ENCODE measurements at places on chromosomes 6 and 20.

- no peak for DNase-seq
Observed at GRCh38 chr20:59469267-59470252, 134.8 kb upstream of the PHACTR3 start.

GRCh38 chr6:159043251-159043650, 1.5 kb downstream of the TAGAP start:
- no peak for DNase-seq

DNA sequence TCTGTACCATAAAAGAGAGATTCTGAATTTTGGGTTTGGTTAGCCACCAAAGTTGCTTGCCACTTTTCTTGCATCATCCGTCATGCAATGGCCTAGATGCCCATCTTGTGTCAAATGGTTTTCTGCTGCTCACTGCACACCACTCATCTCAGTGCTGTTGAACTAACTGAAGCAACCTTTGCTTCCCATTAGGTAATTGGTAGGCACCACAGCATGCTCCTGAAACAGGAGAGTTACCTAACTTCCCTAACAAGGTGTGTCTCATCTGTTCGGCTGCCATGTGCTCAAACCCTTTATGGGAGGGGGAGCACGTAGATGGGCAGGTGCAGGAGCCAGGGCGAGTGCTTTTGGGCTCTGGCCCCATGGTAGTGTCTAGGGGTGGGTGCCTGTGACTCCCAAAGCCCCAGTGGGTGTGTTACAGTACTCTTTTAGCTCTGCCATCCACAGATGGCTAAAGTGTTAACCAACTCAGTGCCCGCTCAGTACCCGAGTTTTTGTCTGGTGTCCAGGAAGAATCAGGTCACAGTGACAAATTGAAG, 147.4 kb upstream of the SPACA1 start:
- DNase-seq, result no peak

DNA sequence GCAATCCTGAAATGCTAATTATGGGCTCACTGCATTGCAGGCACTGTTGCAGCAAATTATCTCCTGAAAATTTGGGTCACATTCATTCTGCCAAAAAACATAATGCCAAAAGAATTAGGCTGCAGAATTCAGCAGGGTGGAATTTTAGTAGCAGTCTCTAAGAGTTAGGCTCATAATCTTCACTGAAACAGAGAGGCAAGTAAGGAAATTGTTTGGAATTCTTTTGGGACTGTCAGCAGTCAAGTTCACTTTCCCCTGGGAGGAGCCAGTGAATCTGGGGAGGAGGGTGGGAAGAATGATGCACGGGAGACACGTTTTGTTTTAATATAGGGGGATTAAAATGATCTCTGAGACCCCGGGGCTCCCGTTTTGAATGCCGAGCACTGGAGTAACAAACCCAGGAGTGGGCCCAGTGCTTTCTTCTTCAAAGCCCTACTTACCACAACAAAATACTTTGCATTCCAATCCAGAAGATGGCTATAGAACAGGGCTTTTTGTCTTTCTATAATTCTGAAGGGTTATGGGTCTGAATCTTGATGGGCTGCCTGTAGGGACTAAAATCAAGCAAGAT, 44.7 kb downstream of the SOBP start:
- DNase-seq, result no peak

DNA sequence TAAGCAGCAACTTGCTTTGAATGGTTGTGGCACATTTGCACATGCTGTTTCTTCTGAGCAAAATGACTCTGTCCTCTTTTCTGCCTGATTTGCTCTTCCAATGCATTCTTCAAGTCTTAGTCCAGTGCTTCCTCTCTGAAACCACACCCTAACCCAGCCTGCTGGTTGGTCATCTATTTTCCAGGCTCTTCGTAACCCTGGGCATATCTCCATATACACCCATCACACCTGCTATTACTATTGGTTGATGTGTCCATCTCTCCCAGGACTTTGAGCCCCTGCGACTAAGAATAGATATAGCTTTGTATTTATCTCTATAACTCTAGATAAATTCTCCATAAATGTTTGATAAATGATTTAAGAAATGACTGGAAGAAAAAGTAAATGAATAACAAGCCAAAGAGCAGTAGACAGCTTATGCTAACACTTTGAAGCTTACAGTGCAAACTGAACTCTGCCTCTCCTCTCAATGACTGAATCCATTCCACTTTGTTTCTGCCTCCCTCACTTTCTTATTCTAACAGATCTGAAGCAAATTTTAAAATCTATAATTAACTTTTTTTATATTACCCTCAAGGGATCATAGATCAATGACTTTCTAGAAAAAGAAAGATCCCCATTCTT, 59.7 kb upstream of the NT5E start:
- DNase-seq, result no peak

- no peak for DNase-seq
Observed at GRCh38 chr20:25025091-25025861, 32.7 kb downstream of the ACSS1 start.

GRCh38 chr6:43292763-43293318, 5.2 kb upstream of the SLC22A7 start:
- no peak for DNase-seq

DNA sequence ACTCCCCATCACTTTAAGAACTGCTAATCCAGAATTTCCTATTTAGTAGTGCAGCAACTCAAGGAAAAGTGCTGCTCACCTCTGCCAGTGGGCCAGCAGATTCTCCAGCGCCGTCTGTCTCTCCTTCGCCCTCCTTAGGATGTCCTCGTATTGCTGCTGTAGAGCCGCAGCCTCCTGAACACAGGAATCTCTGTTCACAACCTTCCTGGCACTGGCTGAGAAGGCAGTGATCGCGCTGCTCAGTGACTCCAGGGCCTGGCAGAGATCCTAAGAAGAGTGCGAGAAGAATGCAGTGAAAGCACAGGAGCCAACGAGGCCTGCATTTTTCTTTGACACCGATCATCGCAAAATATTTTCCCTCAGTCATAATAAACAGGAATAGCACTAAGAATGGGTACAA, 209.0 kb downstream of the SYNE1 start:
- DNase-seq, result no peak

DNA sequence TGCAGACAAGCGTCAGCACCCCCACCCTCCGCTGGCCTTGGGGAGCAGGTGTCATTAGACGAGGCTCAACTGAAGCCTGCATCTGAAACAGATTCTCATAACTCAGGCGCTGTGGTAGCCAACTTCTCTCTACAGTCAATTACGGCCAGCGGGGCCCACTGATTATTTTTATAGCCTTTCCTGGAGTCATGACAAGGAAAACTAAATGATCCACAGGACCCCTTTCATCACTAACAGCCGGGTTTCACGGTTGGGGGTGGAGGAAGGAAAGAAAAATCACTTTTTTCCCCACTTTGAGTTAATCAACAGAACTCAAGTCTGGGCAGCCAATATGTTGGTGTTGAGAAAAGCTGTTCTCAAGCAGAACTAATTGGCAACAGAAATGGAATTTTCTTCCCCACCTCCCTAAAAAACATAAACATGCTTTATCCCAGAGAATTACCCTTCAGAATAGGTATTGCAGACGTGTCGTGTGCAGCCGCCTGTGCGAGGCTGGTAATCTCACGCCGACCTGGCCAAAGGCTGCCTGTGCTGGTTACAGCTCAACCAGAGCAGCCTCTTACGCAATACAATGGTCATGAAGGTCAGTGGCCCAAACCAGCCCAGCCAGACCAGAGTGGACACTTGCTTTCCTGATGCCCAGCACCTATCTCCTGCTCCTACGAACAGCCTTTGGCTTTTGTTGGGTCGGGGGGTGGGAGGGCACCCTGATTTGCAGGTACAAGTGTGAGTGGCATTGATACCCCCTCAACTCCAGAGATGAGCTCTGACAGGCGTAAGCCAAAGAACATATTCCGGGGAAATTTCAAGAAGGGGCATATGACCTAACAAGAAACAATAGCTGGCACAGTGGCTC, 11.0 kb downstream of the RIPOR3 start:
- no peak for DNase-seq

GRCh38 chr6:56772737-56773184, 130.1 kb upstream of the DST start:
- DNase-seq, result no peak

- DNase-seq, result no peak
Observed at GRCh38 chr6:98920904-98921431, 26.8 kb downstream of the FBXL4 start.

GRCh38 chr6:166551754-166552495, 34.6 kb downstream of the RAMACL start:
- DNase-seq, result no peak

GRCh38 chr6:23659125-23659524, 466.9 kb upstream of the NRSN1 start:
- DNase-seq, result no peak

Data from NK-92 treated with Interleukin-12 subunit alpha and Interleukin-12 subunit beta, amount 100 ng/mL, for 24 hours (cell line).